ENCODE measurements at places on chromosomes 7 and 10.

GRCh38 chr7:151951672-151952338 is 4.4 kb upstream of the GALNTL5 start:
- no peak for DNase-seq

- DNase-seq = no peak
Observed at GRCh38 chr7:35518767-35519166, 176.2 kb downstream of the HERPUD2 start.

GRCh38 chr10:14162629-14163344 is 167.9 kb downstream of the FRMD4A start:
- DNase-seq = no peak

GRCh38 chr10:44935966-44936295 is 23.7 kb upstream of the RASSF4 start:
- DNase-seq = no peak

DNA sequence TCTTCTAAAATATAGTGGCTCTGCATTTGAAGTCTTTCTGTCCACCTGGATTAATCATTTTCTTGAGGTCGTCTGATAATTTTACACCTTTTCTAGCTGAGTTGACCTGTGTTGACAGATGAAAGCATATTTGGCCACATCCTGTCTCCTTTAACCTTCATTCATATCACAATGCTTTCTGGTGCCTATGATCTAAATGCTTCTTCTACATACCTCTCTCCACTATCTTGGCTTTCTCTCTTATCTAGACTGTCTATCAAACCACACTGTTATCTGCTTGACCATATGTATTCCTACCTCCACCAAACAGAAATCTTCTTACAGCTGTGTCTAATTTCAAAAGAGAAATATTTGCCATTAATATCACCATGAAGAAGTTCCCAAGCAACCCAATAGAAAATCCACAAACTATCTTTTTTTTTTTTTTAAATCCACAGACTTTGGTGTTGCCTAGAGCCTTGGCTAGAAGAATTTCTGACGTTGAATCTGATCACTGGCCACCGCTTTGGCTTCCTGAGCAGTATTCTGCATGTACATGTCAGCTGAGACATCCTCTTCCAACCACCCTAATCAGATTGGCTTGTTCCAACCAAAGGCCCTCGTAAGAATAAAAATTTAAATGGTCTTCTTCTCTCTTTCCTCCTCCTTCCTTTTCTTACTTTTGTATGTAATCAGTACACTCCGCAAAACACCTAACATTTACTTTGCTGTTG is 66.3 kb upstream of the SP4 start:
- no peak for DNase-seq

DNA sequence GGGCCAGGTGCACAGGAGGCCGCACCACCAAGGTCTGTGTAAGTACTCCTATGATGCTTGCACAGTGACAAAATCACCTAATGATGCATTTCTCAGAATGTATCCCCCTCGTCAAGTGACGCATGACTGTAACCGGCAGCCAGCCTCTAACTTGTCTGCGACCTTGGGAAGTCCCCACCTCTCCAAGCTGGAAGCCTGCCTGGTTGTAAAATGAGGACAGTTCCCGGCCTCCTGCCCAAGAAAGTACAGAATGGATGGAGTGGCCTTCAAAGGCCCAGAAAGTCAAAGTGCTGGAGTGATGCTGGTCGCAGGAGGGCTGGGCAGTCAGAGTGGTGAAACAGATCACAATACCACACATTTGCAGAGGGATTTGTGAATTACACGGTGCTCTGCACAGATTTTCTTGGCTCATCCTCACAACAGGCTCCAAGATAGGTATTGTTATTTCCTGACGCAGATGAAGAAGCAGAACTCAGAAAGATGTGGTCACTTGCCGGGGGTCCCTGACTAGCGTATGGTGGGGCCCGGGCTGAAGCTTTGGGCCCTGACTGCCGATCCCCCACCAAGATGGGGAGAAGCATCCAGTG is 22.8 kb downstream of the SPOCK2 start:
- no peak for DNase-seq

- no peak for DNase-seq
Observed at GRCh38 chr7:22561321-22561811, 61.4 kb upstream of the STEAP1B start.

DNA sequence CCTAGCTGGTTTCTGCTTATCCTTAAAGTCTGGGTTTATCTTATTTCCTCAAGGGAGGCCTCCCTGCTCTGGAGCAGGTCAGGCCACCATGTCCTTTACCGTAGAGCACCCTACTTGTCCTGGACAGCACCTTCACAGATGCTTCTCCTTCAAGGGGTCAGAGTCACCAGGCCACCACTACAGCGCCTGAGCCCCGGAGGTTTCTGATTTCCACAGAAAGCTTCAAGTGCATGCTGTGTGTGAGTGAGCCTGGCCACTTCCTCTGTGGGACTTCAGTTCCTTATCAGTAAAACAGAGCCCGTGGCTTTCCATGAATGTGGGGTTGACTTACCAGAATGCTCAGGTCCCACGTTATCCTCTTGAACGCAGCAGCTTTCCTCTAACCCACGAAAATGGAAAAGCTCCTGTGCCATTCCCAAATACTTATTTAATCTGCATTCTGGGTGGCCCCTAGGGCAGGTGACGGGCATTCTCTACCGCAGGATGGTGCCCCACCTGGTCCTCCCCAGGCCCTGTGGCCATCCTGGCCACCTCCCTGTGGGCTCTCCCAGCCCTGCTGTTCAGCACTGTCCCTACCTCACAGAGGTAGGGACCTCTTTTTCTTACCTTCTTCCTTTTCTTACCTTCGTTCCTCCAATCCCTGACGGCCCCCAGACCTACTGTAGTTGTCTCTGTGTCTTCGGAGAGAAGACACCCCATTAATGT is 1.4 kb upstream of the DOCK1 start:
- DNase-seq = no peak

DNA sequence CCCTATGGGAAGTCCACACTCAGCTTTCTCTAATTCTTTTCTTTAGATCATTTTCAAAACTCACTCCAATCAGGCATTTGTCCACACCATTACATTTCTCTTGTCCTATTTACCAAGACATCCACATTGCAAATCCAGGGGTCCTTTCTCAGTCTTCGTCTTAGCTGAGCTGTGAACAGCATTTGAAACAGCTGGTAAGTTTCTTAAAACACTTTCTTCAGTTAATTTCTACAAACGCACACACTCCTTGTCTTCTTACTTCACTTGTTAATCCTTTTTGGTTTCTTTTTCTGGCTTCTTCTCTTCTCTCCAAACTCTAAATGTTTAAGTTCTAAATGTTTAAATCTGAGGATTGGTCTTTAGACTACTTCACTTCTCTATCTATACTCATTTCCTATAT is 769.3 kb downstream of the PHTF2 start:
- DNase-seq = no peak

GRCh38 chr7:44142028-44142427 is 896 bp upstream of the MYL7 start:
- DNase-seq = no peak

DNA sequence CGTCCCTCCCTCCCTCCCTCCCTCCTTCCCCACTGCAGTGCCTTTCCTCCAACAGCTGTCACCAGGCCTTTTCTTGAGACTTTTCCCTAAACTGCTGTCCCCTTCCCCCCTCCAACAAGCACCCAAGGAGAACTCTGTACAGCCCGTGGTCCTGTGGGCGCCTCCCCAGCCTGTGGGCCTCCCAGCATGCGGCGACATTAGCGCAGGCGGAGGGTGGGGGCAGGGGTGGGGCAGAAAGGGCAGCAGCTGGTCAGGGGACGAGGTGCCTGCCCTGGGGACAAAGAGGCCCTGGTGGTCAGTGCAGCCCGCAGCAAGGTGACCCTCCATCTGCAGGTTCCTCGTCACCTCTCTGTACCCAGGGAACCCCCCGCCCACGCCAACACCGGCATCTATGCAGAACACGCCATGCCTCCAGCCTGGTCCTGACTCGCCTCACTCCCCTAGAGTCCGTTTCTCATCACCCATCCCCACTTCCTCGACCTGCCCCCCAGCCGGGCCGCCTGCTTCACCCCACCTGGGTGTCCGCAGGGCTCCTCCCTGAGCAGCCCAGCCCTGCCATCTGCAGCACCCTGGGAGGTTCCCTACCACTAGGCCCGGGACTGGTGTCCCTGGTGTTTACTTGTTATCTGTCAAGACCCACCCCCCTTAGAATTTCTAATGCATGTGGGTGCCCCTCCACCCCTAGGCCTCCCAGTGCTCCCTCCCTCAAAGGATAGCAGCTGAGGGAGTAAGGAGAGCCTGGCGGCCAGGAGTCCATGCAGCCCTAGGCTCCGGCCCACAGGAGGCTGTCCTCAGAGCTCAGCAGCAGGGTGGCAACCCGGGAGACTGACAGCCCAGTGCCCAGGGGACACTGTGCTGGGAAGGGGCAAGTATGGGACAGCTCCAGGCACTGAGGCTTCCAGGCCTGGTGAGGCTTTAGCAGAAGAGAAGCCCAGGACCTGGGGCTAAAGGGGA is 147.8 kb downstream of the ARHGAP22 start:
- no peak for DNase-seq

- no peak for DNase-seq
Observed at GRCh38 chr10:44460416-44460815, 75.5 kb upstream of the CXCL12 start.

DNA sequence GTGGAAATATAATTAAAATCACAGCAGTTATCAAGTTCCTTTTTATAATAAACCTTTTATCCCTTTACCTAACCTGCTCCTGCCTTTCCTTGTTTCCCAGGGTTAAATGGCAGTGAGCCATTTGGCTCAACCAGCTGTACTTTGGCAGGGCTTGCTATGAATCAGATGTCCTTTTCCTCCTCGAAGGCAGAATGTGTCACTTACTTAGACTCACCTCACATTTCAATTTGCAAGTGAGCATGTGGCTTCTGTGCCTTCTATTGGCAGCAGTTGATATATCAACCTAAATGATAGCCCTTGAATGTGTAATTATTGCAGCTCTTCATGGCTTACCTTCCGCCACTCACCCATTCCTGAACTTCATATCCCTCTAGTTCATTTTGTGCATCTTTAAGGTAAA is 301.7 kb downstream of the CSTF2T start:
- DNase-seq = peak; percentile 26
